Activated naive CD8-positive, alpha-beta T cell treated with anti-CD3 and anti-CD28 coated beads for 36 hours (primary cell): ENCODE measurements at places on chromosomes 5 and 9.

- no peak for DNase-seq
Observed at GRCh38 chr9:134339183-134339806, 13.0 kb downstream of the RXRA start.

DNA sequence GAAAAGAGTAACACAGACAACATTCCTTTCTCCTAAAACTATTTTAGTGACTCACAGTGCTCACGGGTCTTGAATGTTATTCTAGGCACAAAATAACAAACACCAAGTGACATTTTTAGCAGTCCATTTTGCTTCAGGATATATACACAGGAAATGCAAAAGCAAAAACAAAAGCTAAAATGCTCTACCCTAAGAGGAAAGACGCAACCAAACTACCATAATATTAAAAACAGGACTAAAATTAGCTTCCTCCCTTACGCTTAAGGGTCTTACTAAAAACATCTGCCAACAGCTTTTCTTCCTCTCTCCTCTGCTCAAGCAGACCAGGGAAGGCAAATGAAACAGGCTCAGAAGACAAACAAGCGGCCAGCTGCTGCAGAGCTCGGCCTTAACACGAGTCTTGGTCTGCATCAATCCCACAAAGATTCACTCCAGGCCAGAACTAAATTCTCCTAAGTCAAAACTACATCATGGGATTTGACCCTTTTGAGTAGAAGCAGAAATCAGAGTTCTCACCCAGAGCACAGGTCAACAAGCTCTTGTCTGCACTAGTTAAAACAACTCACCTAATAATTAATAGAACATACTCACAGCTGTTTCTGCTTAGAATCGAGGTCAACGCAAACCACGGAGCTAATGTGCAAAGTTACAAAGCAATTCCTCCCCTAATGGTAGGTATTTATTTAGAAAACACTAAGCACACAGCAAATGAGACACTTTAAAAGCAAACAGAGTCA, 62.3 kb downstream of the RAPGEF1 start:
- no peak for DNase-seq

GRCh38 chr9:109232449-109233237, 65.6 kb upstream of the FRRS1L start:
- DNase-seq, result no peak

DNA sequence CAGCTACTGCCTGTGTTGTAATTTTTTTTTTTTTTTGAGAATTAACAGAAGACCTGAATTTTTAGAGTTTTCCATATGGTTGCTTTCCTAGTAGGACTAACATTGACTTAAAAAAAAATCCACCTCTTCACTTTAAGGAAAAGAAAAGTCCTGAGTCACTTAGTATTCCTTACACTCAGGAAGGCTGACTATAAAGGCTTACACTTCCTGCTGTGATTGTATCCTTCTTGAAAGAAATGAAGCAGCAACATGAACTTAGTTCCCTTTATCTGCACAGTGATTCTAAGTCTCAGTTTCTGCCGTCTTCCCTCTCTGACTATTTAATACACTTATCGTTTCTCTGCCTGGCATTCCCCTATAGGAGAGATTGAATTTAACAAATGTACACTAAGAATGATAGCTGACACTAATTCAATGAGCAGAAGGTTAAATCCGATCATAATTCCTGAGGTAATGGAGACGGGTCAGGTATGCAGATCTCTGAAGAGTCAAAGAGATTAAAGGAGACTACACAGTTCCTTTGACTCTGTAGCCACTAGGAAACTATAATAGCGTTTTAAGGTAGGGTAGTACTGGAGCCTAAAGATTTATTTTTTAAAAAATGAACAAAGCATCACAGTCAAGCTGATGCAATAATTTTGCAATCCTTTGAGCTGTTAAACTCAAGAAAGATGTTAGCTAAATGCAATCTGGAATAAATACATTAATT, 185.1 kb upstream of the ELAVL2 start:
- no peak for DNase-seq

DNA sequence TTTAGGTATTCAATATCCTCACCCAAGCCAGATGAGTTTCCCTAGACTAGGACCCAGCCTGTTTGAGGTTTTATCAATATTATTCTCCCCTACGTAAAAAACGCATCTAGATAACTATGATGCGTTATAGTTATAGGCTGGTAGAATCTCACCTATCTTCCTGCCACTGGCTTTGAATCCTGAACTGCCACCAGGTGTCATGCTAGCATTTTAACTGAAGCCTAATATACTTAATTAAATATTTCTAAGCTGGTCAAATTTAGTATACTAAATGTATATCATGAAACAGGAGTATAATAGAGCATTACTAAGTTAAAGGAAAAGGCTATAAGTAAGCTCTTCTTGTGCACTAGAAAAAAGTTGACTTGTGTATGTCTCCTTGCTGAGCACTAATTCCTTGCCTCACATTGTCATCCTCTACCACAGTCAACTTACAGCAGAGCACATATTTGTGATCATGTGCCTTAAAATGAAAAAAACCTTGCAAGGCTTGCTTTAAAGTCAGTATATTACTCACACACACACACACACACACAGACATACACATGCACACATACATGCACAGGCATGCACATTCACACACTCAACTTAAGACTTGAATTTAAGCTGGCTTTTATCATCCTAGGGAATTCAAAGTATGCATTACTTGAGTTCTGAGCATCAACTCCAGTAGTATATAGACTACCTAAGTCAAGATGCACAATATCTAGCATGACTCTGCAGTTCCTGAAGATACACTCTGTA, 303.4 kb downstream of the ADGRV1 start:
- DNase-seq, result no peak

GRCh38 chr5:171521219-171521633, 101.8 kb downstream of the FGF18 start:
- no peak for DNase-seq

DNA sequence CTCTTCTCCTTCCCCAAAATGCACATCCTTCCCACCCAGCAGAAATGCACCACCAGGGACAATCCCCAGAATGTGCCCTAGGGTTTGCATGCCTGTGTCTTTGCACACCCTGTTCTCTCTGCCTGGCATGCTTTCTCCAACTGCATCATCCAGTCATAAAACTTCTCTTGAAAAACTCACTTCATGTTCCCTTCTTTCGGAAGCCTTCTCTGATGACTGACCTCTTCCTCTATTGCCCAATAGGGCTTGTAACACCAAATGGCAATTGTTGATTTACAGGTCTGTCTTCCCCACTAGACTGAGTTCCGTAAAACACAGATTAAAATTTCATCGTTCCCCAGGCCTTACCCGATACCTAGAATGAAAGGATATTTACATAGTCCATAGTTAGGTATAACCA, 83.1 kb upstream of the SPOCK1 start:
- DNase-seq, result no peak
